B cell (primary cell): ENCODE measurements at places on chromosomes 1 and 21.

- DNase-seq: no peak
Measured at GRCh38 chr1:118185084-118185832, at the start of gene SPAG17. SPAG17 (minus strand) TSS chr1:118185228; CDS start chr1:118185157, 71 bp downstream.

GRCh38 chr1:8293118-8293517, 24.8 kb upstream of the SLC45A1 start:
- DNase-seq: no peak

DNA sequence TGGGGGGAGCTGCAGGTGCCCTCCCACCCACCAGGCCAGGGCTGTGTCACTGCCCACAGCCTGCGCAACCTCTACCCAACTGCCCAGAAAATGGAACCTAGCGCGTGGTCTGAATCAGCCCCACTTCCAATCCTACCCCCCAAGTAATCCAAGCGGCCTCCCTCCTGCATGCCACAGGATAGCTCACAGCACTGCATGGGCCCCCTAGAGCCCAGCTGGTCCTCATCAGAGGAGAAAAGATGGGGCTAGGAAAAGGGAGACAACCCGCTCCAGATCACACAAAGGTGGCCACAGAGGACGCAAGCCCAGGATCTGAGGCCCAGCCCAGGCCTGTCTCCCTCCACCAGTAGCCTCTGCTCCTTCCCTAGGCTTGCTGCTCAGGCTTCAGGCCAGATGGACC, 6.2 kb downstream of the ADGRB2 start:
- DNase-seq: no peak

DNA sequence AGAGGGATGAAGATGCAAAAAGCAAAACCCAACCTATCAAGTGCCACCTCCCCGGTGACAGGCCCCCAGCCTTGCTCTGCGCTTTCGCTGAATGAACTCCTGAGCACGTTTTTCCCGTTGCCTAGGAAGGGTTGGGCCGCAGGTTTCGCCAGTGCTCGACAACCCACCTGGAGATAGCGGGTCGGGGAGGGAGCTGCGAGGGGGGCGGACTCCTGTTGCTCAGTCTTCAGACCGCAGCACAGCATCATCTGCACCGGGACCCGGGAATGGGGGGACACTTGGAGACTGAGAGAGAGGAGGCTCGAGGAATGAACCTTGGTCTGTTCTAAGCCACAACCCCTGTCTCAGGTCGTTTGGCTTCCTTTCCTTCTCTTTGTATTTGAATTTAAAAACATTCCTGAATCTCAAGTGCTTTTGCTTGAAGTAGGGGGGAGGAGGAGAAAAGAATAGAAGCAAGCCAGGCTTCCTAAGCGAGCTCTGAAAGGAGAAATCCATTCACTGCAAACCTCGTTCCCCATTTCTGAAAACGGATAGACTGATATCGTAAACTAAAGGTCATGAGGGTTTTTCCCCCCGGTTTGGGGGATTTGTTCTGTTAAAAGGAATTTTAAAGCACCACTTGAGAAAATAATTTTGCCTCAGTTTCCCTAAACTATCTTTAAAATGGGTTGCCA, 1.2 kb downstream of the AK5 start:
- DNase-seq: peak; percentile 8

- DNase-seq: no peak
Measured at GRCh38 chr1:116495535-116495934, 75.3 kb downstream of the CD58 start.

DNA sequence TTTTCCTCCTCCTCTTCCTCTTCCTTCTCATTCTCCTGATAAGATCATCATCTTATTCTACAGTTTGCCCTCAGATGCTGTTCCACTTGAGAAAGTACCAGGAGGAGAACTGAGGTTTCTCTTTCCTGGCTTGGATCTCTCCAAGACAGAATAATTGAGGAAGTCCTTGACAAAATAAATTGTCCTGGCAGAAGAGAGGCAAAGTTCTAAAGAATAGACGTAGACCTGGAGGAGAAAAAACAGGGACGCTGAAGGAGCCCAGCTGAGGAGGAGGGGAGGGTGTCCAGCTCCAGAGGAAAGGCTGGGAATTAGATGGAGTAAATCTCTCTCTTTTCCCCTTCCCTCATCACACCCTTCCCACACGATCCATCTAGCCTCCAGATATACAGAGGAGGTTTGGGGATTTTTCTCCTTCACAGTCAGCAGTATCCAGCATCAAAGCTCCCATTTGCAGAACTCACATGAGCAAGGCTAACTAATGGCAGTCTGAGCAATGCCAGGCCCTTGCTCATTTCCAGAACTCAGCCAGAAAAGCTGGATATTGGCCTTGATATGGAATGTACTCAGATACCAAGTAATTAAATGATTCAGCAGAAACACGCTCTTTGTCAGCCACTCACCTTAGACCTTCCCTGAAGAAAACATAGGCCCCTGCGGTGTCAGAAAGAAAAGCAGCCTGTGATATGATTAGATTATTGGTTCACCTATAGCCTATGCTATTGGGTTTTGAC, 5.1 kb upstream of the GNG12 start:
- DNase-seq: no peak

DNA sequence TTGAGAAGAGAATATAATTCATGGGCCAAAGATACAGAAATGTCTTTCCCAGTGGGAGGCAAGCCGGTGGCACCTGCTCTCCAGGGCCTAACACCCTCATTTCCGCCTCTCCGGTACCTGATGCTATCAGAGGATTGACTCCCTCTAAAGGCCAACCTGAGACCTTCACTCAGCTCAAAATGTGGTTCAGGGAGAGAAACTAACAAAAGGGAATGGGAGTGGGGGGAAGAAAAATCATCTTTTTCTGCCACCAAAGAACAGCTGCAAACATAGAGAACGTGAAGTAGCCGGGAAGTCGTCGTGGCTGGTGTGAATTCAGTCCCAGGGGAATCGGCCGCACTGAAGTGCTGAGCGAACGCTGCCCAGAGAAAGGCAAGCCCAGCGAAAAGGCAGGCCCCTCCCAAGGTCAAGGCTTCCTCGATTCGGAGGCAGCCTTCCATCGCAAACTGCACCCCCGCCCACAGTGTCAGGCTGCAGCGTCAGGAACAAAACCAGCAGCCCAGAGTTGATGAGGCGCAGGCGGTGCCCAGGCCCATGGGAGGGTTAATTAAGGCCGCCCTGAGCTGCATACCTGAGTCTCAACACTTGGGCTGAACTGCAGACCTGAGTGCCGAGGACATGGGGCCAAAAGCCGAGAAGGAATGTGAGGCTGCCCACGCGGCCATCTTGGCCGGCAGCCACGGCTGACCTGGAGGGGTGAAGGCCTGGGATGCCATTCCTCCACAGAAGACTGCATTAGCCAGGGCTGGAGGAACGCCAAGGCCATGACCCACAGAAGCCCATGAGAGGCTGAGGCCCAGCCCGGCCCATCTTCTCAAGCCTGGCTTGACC, 160.2 kb downstream of the PSMG1 start:
- DNase-seq: no peak

DNA sequence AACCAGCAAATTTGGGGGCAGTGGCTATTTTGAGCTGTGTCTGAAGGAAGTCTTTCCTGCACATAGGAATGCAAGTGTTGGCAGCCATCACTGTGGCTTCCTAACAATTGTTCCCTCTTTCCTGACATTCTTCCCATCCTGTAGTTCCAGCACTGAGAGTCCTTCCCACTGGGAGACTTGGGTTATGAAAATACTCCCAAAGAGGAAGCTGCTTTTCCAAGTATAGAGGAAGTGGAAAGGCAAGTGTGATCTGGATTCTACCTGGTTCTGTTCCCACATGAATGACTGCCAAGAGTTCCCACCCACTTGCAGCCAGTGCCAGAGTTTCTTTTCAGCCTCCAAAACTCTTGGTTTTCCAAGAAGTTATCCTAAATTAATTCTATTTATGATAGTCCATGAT, 98.5 kb upstream of the CD53 start:
- DNase-seq: no peak

- no peak for DNase-seq
Measured at GRCh38 chr1:164689672-164690511, 130.9 kb downstream of the PBX1 start.

GRCh38 chr21:42969193-42969600, 5.2 kb upstream of the PKNOX1 start:
- DNase-seq: no peak

DNA sequence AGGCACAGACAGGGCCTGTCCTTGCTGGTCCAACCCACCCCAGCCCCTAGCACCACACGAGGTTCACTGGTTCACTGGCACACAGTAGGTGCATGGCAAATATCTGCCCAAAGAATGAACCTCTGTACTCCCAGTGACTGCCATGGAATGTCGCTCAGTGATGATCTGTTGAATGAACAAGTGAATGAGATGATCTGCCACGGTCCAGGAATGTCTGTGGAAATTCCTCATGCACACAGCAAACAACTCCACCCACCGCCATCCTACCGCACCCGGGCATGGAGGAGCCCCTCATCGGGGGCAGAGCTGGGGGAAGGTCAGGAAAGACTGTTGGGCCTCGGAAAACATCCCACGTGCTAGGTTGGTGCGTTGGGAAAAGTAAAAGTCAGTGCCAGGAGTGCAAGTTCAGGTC, 1.7 kb downstream of the HSPG2 start:
- no peak for DNase-seq

GRCh38 chr1:55088413-55088812, 49.1 kb downstream of the PCSK9 start:
- no peak for DNase-seq

DNA sequence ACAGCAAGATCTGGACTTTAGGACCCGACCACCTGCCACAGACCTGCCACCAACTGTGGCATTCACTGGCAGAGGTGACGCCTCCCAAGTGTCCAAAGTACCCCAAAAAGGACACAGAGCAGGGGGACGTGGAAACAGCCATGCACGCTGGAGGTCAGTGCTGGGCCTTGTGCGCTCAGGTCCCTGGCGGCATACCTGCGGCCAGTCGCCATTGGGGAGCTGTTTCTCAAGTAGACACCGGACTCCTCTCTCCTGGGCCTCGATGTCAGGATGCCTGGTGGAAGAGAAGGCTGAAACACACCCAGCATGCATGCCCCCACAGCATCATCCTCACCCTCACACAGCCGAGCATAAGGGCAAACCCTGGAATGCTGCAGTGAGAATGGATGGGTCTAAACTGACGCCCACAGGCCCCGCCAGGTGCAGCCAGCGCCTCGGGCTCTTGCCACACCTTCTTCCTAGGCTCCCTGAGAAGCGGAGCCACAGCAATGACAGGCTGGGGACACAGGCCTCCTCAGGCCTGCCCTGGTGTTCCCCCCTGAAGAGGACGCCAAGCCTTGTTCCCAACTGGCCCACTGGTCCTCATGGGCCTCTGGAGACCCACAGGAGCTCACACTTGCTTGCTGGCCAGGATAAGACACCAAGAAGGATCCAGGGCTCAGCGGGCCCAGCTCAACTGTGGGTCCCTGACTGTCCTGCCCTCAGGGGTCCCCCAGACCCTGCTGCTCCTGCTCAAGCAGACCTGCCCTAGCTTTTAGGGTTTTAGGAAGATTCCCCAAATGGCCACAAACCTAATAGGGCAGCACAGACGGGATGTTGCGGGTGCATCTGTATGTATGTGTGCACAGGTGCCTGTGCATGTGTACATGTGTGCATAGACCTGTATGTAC, 7.7 kb upstream of the SPATC1L start:
- no peak for DNase-seq

DNA sequence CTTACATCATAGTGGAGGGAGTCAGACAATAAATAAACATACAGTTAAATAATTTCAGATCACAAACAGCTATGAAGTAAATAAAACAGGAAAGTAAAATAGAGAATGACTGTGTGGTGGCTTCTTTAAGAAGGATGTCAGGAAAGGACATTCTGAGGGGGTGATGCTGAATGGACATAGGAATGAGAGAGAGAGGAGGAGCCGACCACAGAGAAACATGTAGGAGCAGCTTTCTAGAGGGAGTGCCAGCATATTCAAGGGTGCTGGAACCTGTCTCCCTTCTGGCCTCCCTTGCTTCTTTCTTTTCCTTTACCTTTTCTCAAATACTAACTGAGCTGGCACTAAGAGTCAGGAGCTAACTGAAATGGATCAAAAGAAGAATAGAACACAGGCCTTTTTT, 20.5 kb upstream of the BCL10 start:
- no peak for DNase-seq

- DNase-seq: no peak
Measured at GRCh38 chr1:92410706-92411105, 76.0 kb downstream of the GFI1 start.

DNA sequence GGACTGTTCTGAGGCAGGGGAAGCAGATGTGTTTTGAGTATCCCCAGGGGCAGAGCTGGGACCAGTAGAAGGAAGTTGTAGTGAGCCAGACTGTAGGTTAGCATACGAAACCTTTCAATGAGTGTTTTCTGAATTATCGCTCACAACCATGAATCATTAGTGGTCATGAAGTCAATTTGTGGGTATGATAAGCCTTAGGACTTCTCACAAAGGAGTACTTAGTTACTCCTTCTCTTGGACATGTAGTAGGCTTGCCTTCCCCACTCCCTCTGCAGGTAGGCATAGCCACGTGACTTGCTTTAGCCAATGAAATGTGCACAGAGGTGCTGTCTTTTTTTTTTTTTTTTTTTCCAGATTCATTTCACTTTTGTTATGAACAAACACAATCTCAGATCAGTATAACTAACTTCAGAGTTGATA, 23.9 kb upstream of the FAAH start:
- peak; percentile 44 for DNase-seq

DNA sequence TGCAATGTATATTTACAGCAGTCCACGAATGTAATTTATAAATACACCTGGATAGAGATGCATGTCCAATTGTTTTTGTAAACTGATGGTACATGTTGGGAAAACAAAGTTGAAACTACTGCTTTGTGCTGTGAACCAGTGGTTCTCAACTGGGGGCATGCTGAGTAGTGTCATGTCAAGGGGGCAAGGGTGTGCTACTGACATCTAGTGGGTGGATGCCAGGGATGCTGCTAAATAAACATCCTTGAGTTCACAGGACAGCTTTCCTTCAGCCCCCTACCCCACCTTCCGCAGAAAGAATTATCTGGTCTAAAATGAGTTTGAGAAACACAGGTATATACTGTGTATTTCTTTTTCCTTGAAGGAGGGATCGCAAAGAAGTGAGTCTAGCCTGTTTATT, 95.9 kb downstream of the RASAL2 start:
- no peak for DNase-seq

- DNase-seq: no peak
Measured at GRCh38 chr21:38915546-38915945, 109.8 kb downstream of the ETS2 start.

GRCh38 chr21:29342363-29342957, 43.7 kb downstream of the BACH1 start:
- DNase-seq: no peak

GRCh38 chr1:92832537-92833114, 786 bp downstream of the RPL5 start:
- no peak for DNase-seq

DNA sequence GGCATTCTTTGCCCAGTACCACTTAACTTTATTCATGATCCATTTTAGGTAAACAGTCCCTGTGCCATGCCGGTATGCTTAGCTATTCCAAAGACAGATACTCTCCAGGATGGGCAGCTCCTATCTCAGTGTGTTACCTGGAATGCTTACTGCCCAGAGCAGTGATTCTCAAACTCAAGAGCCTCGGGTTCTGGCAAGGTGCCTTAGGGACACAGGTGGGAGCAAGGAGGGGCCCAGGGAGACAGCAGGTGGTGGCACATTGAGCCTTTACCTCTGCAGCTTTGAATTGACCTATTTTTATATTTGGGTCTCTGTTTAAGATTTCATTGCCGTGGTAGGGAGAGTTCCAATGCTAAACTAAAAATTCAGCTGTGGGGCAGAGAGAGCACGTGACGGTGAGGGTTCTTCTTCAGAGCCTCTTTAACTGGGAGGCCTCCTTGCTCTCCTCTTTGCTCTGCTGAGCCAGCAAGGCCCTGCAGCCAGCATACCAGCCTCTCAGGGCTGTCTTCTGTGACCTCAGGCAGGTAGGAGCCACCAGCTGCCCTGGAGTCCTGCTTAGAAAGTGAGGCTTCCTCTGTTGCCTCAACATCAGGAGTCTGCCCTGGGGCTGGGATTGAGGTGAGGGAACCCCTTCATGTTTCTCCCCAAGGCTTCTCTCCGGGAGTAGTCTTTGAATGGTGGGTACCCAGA, 20.2 kb downstream of the PHGDH start:
- no peak for DNase-seq
